ENCODE measurements at places on chromosomes 5 and 9.
A peak's percentile ranks its signal among the peaks of the same experiment; 100 is the strongest.

- no peak for DNase-seq
Measured at GRCh38 chr5:178210073-178210535, 5.8 kb downstream of the HNRNPAB start.

- no peak for DNase-seq
Measured at GRCh38 chr5:82397741-82398320, 119.7 kb upstream of the RPS23 start.

DNA sequence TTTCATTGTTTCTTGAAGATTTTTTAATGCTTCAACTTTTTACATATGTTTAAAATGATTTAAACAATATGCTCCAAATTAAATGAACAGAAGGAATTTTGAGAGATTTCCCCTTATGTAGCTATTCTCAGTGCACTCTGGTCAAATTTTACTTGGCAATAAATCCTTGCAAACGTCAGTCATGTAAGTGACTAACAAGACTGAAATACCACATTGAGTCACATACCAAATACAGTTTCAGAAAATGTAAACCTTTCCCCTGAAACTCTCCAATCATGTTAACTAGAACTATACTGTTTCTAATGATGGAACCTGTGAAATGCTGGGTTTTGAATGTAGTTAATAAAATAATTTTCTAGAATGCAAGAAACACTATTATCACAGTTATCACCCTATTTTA, 29.6 kb downstream of the SAR1B start:
- no peak for DNase-seq

- DNase-seq = no peak
Measured at GRCh38 chr9:87211669-87212068, 264.4 kb upstream of the GAS1 start.

DNA sequence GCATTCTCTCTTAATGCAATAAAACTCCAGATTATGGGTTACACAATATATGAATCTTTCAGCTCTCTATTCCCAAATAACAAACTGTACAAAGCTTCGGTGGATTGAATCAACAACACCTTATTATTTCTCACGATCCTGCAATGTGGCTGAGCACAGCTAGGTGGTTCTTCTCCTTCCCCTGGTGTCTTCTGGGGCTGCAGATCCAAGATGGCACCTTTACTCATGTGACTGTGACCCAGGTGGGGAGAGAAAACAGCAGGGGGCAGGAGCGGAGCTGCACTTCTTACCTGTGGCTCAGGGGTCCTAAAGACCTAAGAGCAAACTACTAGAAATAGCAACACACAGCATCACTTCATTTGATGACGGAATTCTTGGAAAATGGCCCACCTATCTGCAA, 233.1 kb downstream of the IRX1 start:
- DNase-seq = no peak

- no peak for DNase-seq
Measured at GRCh38 chr5:116440457-116441001, 134.1 kb downstream of the SEMA6A start.

DNA sequence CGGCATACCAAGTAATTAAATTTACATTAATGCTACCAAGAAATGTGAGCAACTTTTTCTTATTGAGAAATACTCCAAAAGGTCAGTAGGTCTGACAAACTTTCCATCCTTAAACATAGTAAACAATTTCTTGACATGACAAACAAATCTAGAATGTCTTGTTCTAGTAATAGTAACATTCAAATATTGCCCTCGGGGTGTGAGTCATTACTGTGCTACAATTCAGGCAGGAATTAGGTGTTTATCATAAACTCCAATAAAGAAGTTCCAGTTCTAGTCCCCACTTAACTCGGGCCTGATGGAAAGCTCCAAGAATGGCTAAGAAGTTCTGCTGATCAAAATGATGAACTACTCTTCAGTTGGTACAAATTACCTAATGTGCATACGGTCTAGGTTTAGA, 235.6 kb upstream of the TUSC1 start:
- no peak for DNase-seq

DNA sequence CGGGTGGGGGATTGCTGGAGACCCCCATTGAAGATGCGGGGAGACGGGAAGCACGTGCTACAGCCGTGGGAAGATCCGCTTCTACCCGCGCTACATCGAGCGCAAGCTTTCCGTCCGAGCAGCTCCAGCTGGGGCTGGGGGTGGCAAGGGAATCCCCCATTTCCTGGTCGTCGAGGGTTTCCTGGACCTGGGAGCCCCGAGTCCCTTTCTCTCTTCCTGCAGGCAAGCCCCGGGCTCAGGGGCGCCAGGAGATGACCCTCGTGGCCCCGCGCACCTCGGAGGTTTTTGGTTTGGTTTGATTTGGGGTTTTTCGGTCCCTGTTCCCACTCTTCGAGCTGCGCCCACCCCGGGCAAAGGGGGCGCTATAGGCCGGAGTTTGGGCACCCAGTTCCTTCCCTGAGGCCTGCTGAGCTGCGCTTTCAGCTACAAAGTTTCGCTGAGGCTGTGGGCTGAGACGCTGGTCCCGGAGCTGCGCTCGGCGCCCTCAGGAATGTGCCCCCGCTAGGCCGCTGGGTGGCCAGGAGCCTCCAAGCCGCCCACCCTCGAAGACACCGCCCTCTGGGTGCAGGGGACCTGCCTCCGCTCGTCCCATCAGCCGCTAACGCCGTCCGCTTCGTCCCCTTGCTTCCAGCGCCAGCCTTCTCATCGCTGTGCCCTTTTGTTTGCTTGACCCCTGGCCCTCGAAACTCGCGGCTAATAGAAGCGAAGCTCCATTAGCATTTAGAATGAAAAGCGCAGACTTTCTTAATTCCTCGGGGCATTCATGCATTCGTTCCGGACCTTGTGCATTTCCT, 2.9 kb downstream of the NR4A3 start:
- no peak for DNase-seq

GRCh38 chr5:125484742-125485641, 738.6 kb upstream of the ZNF608 start:
- peak; percentile 93 for DNase-seq

DNA sequence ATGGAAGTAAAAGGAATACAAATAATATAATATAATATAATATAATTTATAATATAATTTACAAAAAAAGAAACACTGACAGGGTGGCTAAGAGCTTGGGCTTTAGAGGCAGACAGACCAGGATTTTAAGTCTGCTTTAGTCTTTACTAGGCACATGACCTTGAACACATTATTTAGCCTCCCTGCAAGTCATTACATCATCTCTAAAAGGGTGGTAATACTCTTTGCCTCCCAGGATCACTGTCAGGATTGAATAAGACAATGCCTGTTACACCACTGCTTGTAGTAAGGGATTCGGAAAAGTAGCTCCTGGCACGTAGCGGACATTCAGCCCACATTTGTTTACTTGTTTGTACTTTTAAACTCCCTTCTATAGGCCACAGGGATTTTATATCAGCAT, 199.8 kb downstream of the GRIA1 start:
- DNase-seq = no peak

DNA sequence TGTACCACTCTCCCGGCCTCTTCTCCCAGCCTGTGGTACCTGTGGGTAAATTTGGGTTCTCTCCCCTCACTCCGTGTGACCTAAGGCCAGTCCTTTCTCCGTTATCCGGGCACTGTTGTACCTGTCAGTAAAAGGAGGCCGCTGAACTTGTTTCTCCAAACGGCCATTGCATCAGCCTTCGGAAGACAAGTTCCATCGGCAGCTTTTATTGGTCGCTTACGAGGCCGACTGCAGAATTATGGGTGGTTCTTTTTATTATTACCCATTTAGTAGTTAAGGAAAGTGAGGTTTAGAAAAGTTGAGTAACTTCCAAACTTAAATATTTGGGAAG, 558 bp downstream of the GRPEL2 start:
- no peak for DNase-seq

- DNase-seq = no peak
Measured at GRCh38 chr5:151720215-151720614, 33.5 kb upstream of the SPARC start.

DNA sequence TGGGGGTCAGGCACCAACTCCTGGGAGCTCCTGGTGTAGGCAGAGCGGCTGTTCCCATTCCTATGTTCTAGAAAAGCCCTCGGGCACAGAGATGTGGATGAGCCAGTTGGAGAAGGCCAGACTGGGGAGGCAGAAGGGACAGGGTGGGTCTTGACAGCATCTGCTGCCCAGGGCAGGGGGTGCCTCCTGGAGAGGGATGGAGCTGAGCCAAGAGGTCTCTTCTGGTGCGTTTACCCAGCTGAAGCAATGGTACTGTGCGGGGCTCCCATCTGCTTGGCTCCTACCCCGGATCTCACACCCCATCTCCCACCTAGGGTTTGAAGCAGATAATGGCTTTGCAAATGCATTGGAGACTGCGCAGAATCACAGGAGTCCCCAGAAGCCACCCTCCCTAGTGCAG, 41.3 kb downstream of the SHB start:
- DNase-seq = no peak
